ENCODE measurements at places on chromosomes 7 and 10.

GRCh38 chr10:63217120-63217605, 84.0 kb downstream of the NRBF2 start:
- peak; percentile 76 for DNase-seq

DNA sequence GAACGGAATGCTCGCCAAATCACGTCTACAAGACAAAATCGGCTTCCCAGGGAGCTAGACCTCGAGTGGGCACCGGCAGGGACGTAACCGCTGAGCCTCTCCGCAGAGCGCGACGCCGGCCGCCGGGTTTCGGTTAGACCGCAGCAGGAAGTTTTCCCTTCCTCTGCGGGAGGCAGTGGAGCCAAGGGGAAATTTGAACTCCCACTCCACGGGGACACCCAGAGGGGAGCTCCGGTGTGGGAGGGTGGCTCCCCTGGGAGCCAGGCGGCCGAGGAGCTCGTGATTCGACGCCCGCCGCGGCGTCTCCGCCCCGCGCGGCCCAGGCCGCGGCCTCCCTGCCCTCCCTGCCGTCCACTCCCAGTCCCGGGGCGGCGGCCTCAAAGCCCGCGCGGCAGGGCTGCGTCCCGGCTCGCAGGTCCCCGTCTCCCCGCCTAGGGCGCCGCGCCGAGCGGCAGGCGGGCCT, 426 bp downstream of the SYPL1 start:
- peak; percentile 72 for DNase-seq

DNA sequence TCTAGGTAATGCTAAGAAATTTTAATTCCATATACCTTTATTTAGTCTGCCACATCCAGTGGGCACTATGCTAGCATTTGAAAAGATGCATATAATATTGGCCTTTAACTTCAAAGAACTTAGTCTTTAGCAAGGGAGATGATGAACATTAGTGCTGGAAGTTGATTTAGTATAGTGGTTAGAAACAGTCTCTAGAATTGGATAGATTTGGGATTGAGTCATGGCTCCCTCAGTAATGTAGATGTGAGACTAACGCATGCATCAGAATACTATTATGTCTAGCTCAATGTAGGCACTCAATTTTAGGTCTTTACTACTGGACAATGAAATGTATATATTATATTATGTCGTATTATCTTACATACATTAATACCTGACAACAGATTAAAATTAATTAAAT, 5.8 kb downstream of the DKK1 start:
- no peak for DNase-seq

- no peak for DNase-seq
These were observed 131.1 kb upstream of the TBX20 start for GRCh38 chr7:35384761-35385700.

DNA sequence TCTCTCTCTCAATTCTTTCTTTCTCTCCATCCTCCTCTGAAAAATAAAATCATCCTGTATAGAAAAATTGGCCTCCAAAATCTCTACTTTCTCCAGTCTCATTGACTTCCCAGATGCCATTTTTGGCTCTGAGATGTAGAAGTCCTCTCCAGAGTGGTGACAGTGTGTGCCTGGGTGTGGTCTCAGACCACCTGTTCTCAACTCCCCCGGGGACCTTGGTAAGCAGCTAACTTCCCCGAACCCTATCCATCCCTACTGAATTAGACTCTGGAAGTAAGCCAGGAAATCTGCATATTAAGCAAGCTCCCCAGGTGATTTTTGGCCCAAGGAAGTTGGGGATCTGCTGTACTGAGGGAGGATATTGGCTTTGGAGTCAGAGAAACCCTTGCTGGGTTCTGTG, 120.5 kb downstream of the WDR11 start:
- no peak for DNase-seq

- DNase-seq: no peak
These were observed 4.9 kb upstream of the FOXL3 start for GRCh38 chr7:284762-285722.

GRCh38 chr10:8040651-8041050, 13.8 kb upstream of the GATA3 start:
- DNase-seq: no peak

GRCh38 chr7:5278766-5279165, 4.0 kb upstream of the SLC29A4 start:
- no peak for DNase-seq

GRCh38 chr10:26621889-26622711, 75.4 kb upstream of the PDSS1 start:
- no peak for DNase-seq

GRCh38 chr7:111676811-111677210, 114.5 kb upstream of the IMMP2L start:
- no peak for DNase-seq

DNA sequence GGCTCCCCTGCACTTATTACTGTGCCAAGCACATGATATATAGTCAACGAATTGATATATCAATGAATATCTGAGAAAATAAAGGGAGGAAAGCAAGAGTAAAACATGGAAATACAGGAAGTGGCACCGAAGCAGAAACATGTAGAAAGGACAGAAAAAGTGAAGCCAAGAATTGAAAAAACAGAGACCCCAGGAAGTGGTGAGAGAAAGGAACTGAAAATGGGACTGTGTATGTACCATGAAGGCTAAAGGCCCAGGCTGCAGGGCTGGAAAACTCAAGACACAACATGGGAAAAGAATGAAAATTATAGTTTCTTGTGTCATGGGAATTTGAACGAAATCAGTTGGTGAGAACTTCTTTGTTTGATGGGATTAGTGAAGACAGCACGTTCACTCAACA, 60.6 kb downstream of the MAP3K8 start:
- no peak for DNase-seq

DNA sequence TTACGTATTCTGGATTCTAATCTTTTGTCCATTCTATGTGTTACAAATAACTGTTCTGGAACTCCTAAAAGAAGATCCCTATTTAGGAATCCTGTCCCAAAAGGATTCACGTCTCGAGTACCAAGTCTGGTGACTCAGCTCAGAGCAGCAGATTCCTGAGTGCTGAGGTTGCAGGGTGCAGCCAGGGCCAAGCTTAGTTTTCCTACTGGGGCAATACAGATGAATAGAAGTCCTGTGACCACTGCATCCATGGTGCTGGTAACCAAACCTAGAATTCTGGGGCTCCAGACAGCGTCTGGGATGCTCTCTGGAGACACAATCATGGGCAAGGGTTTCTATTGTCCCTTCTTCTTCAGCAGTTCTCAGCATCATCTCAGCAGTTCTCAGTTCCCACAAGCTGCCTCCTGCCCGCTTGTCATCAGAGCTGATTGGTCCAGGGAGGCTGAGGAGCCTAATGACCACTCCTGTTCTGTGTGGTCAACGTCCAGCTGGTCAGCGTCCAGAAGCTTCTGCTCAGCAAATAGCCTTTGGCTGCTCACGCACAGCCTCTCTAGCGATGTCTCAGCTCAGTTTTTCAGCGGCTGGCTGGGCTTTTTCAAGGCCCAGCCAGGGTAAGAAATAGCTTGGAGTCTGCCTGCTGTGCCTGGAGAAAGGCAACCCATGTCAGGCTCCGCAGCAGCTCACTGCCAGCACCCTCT, 50.4 kb upstream of the C7orf33 start:
- no peak for DNase-seq

DNA sequence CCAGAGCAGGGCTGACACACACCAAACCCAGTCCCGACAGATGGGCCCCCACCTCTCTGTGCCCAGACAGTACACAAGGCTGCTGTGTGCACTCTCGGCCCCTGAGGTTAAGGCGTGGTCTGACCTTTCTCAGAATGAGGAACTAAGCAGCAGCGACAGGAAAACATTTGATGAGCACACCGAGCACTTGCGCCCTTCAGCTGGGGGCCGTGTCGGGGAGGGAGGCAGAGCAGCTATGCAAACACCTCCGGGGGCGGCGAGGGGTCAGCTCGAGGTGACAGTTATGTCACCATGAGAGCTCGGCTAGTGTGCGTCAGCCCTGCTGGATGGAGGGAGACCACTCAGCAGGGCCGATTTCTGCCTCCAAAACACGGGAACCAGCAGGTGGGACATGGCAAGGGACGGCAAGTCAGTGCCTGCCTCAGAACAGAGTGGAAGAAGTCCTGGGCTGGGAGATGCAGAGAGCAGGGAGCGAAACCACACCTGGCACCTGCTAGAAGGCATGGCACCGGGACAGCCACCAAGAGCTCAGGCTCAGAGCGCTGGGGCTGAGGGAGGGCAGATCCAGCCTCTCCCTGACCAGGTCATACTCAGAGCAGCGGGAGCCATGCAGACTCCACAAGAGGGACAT, 57.4 kb downstream of the CHST15 start:
- DNase-seq: no peak

- DNase-seq: no peak
These were observed 168.4 kb downstream of the AMPH start for GRCh38 chr7:38462819-38463218.

GRCh38 chr10:80697926-80698325, 160.2 kb downstream of the SH2D4B start:
- no peak for DNase-seq

DNA sequence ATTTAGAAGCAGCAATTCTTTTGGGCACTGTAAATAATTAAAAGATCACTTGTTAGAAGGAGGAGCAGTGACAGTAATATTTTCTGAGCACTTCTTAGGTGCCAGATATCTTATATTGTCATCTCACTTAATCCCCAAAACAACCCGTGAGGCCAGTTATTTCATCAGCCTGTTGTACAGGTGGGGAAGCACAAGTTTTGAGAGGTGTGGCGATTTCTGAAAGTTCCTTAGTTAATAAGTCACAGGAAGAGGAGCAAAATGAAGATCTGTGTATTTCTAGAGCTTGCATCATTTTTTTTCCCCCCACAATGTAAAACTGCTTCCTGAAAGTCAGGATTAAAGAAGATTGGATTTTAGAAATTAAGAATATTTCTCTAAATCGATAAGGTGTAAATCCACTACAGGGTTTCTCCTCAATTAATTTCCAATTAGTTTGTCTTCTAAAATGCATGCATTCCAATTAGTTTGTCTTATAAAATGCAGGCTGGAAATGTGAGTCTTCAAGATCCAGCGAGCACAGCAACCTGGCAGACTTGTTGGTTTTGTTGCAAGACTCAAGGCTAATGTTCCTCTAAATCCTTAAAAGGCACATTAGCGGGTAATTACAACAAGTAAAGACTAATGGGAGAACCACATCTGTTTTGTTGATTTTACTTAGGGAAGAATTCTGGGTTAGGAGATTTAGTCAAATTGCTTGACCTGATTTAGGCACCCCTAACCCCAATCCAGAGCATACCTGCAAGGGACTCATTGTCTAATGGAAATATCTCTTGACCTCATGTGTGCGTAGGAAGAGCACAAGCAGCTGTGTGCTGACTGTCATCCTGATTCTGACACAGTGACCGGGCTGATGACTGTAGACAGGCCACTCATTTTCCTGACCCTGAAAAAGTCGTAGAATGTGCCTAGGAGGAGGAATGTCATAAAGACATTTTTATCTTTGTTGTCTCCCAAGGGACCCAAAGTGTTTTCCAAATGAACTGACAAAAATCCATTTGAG, 272.0 kb downstream of the BAMBI start:
- no peak for DNase-seq

- DNase-seq: no peak
These were observed 178.2 kb downstream of the RELN start for GRCh38 chr7:103811290-103811689.

DNA sequence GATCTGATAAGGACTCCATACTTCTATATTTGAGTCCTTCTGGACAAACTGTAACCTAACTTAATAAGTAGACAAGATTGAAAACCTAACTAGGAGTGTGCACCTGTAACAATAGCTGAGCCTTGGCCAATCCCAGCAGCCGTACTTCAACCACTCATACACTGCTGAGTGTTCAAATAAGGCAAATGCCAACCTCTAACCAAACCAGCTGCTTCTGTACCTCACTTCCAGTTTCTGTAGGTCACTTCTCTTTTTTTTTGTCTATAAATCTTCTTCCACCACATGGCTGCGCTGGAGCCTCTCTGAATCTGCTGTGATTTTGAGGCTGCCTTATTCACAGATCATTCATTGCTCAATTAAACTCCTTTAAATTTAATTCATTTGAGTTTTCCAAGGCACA, 753.2 kb downstream of the DNAJB9 start:
- DNase-seq: no peak

- DNase-seq: no peak
These were observed 18.3 kb downstream of the ATP6V1F start for GRCh38 chr7:128880791-128881457.

DNA sequence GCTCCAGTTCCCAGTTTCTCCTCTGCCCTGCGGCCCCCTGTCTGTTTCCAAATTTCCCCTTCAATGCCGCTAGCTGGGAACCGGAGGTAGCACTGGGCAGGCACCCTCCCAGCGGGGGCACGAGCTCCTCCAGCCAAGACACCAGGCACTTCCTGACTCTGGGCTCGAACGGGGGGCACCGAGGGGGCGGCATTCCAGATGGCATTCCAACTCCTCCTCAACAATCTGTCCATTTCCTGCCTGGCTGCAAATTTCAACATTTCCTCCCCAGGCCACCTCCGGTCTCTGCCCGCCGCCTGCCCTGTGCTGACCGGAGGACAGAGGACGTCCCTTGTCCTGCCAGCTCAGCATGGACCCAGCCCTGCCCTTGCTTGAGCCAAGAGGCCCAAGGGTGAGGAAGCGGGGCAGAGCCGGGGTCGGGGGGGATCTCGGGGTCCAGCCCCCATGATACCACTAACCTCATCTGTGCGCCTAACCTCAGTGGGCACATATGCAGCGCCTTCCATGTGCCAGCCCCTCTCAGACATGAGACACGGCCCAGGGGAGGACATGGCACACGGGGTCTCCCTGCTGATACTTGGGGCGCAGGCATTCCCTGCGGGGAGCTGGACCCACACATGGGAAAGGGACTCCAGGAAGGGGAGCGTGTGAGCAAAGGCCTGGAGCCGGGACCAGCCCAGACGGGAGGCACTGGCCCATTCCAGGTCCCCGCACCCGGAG, 58.0 kb downstream of the PDGFA start:
- DNase-seq: no peak

- no peak for DNase-seq
These were observed 143.4 kb upstream of the PCGF5 start for GRCh38 chr10:91076991-91077548.

DNA sequence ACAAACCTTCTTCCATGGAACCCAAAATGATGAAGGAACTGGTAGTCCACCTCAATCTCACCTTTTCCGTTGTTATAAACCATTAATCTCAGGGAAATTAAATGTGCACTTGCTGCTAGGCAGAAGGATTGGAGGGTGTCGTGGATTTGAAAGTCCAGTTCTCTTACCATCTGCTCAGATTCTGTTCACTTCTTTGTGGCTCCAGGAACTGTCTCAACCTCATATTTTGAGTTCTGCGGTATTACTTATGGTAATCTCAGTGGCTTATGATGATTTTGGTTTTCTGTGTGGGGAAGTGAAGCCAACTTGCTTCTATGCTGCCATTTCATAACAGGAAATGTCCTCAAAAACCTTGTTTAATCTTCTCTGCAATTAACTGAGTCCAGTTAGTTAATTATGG, 136.4 kb downstream of the CDC14C start:
- no peak for DNase-seq

GRCh38 chr7:98085674-98086073, 21.0 kb upstream of the LMTK2 start:
- no peak for DNase-seq

- DNase-seq: no peak
These were observed 118.1 kb downstream of the INPP5A start for GRCh38 chr10:132655735-132656134.

GRCh38 chr7:73828107-73828803, 2.5 kb upstream of the CLDN4 start:
- DNase-seq: no peak

GRCh38 chr10:48549236-48549635, 55.6 kb downstream of the ARHGAP22 start:
- DNase-seq: no peak

GRCh38 chr7:136251826-136252225, 274.7 kb upstream of the MTPN start:
- DNase-seq: no peak

GRCh38 chr7:29607889-29608288, 44.3 kb downstream of the PRR15 start:
- no peak for DNase-seq

- no peak for DNase-seq
These were observed 107.0 kb downstream of the WDR37 start for GRCh38 chr10:1163204-1163660.
